ENCODE measurements at places on chromosomes 2 and 18.
A peak's percentile ranks its signal among the peaks of the same experiment; 100 is the strongest.

DNA sequence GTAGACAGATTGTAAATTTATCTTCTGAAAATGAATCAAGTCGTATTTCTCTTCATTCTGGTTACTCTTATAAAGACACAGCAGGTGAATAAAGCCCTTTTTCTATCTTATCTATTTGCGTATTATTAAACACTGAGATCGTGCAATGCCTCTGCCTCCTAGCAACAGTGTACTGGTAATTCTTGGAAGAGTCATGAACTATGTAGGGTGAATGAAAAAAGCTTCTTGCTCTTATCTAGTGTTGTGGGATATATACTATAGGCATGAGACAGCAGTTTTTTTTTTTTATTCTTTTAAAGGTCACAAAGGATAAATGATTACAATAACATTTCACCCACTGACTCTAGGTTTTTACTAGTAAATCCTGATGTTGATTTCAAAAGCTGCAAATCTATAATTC is 324.2 kb downstream of the PDE11A start:
- DNase-seq, result no peak

- DNase-seq, result no peak
Observed at GRCh38 chr2:3326871-3327270, 50.7 kb downstream of the EIPR1 start.

DNA sequence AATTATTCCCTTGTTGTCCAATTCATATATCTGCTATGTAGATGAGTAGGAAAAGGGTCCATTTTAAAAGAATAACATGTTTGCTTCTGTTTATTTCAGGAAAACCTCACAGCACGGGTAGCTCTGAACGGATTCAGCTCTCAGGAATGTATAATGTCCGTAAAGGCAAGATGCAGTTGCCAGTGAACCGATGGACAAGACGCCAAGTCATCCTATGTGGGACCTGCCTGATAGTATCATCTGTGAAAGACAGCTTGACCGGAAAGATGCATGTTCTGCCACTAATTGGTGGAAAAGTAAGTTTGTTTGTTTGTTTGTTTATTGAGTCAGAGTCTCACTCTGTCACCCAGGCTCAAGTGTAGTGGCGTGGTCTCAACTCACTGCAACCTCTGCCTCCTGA is 114.6 kb downstream of the PHLPP1 start:
- no peak for DNase-seq

DNA sequence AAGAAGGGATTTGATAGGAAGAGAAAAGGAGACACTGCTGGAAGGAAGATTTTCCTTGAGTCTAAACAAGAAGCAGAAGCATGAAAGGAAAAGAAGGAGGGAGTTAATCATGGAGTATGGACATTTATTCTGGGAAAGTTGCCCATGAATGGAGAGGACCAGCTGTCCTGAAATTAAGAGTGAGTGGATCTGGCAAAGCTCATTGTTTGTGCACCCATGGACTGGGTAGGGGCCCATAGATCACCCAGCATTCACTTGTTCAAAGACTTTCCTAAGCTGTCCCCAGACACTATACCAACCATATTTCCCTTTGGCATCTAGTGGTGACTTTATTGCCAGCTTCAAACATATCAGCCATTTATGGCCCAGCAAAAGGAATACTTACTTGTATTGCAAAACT is 422.7 kb downstream of the FBXO15 start:
- DNase-seq, result no peak

DNA sequence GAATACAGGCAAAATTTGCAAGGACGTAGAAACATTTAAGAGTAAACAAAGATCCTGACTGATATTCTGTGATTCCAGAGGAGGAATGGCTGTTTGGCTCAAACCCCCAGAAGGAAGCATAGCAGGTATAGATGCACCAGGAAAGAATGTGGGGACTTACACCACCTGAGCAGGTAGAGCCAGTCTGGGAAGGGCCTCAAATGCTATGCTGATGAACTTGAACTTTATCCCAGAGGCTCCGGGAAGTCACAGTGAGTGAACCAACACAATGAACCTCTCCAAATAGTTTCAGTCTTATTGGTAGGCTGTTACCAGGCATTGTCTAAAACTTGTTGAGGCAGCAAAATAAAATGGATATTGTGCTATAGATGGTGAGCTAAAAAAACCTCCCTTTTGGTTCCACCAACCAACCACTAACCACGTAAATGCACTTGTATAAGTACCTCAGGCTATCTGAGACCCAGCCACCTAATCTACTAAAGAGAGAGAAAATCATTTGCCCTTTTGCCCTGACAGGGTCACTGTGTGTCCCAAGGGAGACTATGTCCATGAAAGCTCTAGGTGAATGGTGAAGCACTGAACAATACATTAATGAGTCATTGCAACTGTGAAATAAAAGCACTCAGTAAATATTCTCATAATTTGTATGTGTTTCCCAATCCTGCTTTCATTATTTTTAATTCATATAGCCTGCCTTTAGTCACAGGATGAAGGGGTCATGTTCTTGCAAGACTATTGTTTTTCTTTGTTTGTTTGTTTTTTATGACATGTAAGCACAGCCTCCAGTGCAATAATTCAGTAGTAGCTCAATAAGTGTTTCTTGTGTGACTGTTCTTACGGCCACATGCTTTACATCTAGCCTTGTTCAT is 911.6 kb downstream of the EPHA4 start:
- DNase-seq, result no peak

GRCh38 chr2:240480834-240481623 is 45.6 kb downstream of the GPC1 start:
- no peak for DNase-seq

GRCh38 chr2:163856941-163857340 is 121.1 kb upstream of the FIGN start:
- DNase-seq, result no peak

DNA sequence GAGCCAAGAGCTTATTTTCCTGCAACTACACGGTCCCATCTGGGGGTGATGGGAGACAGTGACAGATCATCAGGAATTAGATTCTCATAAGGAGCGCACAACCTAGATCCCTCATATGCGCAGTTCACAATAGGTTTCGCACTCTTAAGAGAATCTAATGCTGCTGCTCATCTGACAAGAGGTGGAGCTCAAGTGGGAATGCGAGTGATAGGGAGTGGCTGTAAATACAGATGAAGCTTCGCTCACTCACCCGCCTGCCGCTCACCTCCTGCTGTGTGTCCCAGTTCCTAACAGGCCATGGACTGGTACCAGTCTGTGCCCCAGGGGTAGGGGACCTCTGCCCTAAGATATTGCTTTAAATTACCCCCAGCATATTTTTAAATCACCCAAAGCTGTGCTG is 10.8 kb downstream of the LRRFIP1 start:
- no peak for DNase-seq

GRCh38 chr2:193810533-193810932 is 1615.8 kb upstream of the TMEFF2 start:
- DNase-seq, result peak; percentile 12

GRCh38 chr2:177812713-177813396 is 259.7 kb downstream of the PDE11A start:
- no peak for DNase-seq

GRCh38 chr18:55420665-55421307 is 167.2 kb downstream of the TCF4 start:
- no peak for DNase-seq

DNA sequence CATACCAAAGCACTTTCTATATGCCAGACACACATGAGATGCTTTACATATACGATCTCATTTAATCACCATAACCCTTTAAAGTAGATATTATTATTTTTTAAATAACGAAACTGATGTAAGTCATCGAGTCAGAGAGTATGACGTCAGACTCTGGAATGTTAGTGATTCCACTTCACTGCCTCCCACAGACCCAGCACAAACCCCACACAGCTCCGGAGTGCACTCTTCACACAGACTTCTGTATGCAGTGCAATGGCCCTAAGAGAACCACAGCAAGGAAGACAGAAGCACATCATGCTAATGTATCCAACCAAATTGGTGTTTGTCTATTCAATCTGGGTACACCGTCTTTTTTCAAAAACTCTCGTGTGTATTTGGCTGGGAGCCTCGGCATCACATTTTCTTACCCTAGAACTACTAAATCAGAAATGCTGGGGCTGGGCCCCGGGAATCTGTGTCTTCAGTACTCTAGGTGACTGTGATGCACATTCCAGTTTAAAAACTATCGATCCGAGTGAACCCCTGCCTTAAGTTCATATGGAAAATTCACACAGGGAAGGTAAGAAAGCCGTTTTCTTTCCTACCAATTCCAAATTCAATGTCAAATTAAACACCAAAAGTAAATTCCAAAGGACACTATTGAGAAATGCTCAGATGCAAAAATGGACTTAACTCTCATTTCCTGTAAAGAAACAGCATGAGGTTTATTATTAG is 117.7 kb upstream of the ACVR1C start:
- no peak for DNase-seq

- no peak for DNase-seq
Observed at GRCh38 chr18:57243624-57244179, 96.8 kb downstream of the BOD1L2 start.

DNA sequence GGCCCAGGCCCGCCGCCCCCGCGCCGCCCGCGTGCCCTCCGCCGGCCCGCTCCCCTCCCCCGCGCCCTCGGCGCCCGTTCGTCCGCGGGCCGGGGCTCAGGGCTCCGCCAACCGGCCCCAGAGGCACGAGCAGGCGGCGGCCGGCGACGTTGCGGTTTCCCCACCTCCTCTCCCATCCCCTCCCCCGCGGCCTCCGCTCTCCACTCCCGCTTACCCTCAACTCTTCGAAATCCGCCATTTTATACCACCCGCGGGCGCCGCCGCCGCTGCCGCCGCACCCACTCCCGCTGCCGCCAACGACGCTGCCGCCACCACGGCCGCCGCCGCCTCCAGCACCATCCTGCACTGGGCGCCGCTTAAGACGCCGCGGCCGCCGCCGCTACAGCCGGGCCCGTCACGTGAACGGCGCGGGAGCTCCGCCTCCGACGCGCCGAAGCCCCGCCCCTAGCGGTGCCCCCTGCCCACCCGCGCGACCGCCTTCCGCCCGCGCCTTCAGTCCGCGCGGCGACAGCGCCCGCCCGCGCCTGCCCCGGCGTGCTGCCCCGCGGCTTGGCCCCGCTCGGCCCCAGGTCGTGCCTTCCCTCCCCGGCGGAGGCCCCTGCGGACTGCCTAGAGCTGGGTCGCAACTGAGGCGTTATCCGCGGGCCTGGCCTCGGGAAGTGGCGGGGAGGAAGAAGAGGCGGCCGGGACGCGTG is at the start of the genes KATNAL2 and PIAS2:
KATNAL2 (plus strand) TSS at position 495 of the 695 bp plus-strand sequence. CDS start 29,271 bp downstream, outside the sequence.
PIAS2 (minus strand) TSS at position 400 of the 695 bp plus-strand sequence; CDS start at position 238, 162 bp downstream.
- peak; percentile 12 for DNase-seq

- DNase-seq, result no peak
Observed at GRCh38 chr2:42386682-42387081, 25.7 kb upstream of the COX7A2L start.

DNA sequence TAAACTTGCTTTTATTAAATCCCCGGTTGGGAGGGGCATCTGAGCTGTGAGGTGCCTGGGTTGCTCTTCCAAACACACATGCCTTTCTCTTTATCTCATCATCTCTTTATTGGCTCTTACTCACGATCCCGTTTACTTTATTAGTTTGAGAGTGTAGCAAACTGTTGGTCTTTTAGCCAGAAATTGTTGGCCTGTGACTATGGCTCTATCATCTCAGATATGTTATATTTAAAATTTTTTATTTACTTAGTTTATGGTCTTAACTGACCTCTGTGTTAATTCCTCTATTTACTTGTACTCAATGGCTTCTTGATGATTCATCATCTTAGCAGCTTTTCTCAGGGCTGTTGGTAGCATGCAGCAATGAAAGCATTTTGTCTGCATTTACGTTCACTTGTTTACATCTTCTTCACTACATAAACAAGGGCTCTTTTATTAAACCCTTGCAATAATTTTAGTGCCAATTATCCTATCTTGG is 408.4 kb downstream of the HRH4 start:
- peak; percentile 34 for DNase-seq

- no peak for DNase-seq
Observed at GRCh38 chr2:197920088-197920487, 115.7 kb downstream of the PLCL1 start.

- no peak for DNase-seq
Observed at GRCh38 chr2:101995804-101996203, 4.0 kb downstream of the IL1R2 start.

DNA sequence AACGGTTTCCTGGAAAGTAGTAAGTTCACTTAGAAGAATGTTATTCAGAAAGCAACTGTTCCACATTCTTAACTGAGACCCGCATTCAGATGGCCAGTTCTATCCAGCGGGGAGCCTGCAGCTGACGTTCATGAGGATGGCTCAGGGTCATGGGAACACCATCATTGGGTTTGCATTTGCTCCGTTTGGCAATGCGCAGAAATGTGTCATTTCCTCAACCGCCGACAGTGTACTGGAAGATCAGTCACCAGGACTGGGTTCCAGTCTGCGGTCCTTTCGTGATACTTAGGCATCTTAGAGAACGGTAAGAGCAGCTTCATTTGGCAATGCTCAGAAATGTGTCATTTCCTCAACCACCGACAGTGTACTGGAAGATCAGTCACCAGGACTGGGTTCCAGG is 104.0 kb downstream of the DNER start:
- no peak for DNase-seq

DNA sequence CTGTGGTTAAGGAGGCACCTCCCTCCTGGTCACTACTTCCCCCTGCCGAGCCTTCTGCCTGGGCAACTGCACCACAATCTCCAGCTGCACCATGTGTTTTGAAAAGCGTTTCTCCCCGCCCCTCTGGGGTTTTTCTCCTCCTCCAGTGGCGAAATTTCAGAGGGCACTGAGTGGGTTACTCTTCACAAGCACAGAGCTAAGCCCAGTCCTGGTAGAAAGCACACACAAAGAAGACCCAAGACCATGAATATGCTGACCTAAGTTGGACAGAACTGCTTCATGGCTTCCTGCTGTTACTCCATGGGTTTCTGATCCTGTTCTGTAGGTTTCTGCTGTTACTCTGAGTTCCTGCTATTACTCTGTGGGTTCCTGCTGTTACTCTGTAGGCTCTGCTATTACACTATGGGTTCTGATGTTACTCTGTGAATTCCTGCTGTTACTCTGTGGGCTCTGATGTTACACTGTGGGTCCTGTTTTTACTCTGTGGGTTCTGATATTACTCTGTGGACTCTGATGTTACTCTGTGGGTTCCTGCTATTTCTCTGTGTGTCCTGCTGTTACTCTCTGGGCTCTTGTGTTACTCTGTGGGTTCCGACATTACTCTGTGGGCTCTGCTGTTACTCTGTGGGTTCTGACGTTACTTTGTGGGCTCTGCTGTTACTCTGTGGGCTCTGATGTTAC is 216.6 kb downstream of the RTP5 start:
- DNase-seq, result no peak

- no peak for DNase-seq
Observed at GRCh38 chr18:68734308-68734707, 19.4 kb upstream of the TMX3 start.

DNA sequence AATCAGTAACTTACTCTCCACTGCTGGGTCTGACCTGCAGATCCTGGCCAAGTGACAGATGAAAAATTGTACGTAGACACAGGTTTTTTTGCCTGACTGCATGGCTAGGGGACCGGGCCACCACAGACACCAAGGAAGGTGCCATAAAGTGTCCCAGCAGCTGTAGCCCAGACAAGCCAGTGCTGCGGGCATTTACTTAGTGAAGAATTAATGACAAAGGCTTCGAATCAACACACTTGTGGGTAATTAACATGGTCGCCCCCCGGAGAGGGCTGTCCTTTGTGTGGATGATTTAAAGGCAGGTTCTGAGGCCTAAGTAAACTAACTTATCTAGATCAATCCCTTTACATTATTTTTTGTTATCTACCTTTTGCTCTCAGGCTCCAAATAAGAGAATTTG is 1709.1 kb upstream of the LRRTM1 start:
- no peak for DNase-seq

- DNase-seq, result no peak
Observed at GRCh38 chr2:167749660-167750059, 497.7 kb downstream of the STK39 start.

- DNase-seq, result peak; percentile 79
Observed at GRCh38 chr18:13465476-13465875, 246.9 kb downstream of the LDLRAD4 start.

- no peak for DNase-seq
Observed at GRCh38 chr2:57728691-57729090, 317.9 kb upstream of the VRK2 start.

Data from dermis microvascular lymphatic vessel endothelial cell (primary cell).